Cerebellar nuclear complex (tissue), 1 donor: ENCODE measurements at places on chromosomes 3 and 15.

GRCh38 chr15:76209523-76209922, 101.7 kb downstream of the ETFA start:
- DNase-seq, result no peak

GRCh38 chr3:23128655-23129054, 74.5 kb upstream of the UBE2E2 start:
- no peak for DNase-seq

GRCh38 chr15:67116742-67117141, 51.3 kb downstream of the SMAD3 start:
- DNase-seq, result no peak

- DNase-seq, result no peak
These were observed 2.9 kb downstream of the UCN2 start for GRCh38 chr3:48560648-48561018.

DNA sequence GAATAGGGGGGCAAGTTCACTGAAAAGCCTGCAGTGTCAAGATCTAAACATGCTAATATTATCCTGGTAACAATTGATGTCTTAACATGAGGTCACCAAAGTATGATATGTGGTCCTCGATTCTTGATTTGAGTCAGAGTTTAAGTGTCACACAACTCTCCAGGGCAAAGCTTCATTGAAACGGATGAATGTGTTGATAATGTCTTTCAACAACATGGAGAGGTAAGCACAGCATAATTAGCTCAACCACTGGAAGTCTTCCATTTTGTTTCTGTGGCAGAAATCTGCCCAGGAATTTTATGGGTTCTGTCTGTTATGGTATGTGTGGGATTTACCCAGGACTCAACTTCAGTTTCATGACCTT, 591.5 kb downstream of the ZNF385D start:
- no peak for DNase-seq

GRCh38 chr3:157201648-157202278, 41.8 kb upstream of the CCNL1 start:
- no peak for DNase-seq

DNA sequence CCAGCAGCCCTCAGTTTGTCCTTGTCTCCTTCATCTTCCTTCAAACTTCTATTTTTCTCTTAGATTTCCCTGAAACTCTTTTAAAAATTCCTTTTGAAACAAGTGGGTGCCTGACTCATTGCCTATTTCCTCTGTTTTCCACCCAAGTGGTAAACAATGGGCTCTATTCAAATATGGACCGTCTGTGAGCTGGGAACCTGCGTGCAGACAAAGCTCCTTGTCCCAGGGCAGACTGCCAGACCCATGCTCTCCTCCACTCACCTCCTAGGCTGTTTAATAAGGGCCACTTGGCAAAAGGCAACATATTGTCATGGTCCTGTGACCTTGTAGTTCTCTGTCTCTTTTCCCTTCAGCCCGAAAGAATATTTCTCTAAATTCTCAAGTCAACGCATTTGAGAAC, 332.7 kb upstream of the THBS1 start:
- DNase-seq, result no peak

GRCh38 chr3:52323526-52324295, 7.6 kb downstream of the DNAH1 start:
- no peak for DNase-seq

DNA sequence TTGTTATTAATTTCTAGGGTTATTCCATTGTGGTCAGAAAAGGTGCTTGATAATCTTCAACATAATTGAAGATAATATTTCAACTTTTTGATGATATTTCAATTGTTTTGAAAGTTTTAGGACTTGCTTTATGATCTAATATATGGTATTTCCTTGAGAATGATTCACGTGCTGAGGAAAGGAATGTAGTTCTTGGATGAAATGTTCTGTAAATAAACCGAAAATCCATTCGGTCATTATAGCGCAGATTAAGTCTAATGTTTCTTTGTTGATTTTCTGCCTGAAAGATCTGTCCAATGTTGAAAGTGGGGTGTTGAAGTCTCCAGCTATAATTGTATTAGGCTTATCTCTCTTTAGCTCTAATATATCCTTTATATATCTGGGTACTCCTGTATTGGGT, 617.5 kb upstream of the NECTIN3 start:
- DNase-seq, result no peak

DNA sequence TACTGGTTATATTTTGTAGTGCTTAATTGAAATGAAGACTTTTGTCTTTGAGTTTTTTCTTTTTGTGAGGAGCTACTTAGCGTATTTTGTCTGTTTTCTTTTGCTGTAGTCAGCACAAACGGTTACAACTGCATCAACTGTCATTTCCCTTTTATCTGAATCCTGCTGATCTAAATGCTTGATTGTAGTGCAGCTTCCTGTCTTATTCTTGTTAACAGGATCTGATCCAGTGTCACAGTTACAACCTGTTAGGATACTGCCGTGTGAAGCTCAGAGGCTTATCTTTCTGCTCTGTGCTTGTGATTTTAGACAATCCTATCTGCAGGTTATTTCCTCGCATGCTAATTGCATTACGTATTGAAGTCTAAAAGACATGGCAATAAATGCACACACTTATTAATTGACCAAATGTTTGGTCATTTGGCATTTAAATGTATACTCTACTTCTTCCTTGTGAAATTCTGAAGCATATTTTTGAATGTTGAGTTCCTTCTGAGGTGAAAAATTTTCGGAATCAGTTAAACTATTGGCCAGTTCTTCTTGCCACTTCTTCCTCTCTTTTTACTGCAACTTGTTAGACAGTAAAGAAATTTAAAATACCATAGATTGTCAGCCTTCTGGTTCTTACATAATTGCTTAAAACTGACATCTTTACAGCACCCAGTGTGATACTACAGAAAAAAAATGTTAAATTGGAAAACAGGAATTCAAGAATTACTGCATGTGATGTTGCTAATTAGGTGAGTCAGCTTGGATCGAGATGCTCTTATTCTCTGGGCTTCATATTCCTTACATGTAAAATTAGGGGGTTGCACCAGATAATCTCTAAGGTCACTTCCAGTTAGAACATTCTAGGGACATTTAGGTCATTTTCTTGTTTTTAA, 168.2 kb downstream of the MBNL1 start:
- DNase-seq, result no peak

DNA sequence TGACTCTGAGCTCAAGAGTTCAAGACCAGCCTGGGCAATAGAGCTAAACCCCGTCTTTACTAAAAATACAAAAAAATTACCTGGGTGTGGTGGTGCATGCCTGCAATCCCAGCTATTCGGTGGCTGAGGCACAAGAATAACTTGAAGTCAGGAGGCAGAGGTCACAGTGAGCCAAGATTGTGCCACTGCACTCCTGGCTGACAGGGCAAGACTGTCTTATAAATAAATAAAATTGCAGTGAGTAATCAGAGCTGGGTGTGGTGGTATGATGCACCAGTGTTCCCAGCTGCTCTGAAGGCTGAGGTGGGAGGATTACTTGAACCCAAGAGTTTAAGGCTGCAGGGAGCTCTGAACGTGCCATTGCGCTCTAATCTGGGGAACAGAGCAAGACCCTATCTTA, 55.9 kb upstream of the GCNT3 start:
- no peak for DNase-seq

- no peak for DNase-seq
These were observed 11.4 kb downstream of the LAMP3 start for GRCh38 chr3:183151086-183151485.

DNA sequence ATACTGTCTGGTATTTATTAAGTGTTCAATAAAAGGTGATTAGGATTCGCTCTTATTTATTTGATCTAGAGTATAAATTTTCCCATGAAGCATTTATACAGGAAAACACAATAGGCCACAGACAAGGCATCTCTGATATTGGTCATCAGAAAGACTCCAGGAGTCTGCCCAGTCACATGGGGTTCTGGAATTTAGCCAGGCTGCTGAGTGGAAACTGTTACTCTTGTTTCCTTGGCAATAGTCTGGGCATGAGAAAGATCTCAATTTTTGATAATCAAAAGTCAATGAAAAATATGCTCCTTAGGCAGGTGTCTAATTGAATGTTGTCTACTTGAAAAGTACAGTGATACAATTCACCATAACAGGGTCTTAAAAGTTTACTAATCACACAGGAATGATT, 161.2 kb downstream of the FRMD5 start:
- DNase-seq, result no peak

DNA sequence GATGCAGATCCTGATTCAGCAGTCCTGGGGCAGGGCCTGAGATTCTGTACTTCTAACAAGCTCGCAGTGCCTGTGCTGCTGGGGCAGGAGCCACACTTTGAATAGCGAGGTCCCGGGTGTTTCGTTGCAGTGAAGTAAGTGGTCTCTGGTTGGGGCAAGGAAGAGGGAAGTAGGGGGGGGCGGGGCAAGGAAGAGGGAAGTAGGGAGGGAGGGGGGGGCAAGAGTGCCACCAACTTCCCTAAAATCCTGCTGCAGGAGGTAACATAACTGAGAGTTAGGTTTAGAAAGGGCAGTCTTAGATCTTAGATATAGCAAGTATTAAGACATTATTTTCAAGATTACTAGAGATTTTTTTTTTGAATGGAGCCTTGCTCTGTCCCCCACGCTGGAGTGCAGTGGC, 35.5 kb downstream of the CRTAP start:
- no peak for DNase-seq

GRCh38 chr15:41905036-41905793, 11.4 kb upstream of the SPTBN5 start:
- DNase-seq, result no peak

DNA sequence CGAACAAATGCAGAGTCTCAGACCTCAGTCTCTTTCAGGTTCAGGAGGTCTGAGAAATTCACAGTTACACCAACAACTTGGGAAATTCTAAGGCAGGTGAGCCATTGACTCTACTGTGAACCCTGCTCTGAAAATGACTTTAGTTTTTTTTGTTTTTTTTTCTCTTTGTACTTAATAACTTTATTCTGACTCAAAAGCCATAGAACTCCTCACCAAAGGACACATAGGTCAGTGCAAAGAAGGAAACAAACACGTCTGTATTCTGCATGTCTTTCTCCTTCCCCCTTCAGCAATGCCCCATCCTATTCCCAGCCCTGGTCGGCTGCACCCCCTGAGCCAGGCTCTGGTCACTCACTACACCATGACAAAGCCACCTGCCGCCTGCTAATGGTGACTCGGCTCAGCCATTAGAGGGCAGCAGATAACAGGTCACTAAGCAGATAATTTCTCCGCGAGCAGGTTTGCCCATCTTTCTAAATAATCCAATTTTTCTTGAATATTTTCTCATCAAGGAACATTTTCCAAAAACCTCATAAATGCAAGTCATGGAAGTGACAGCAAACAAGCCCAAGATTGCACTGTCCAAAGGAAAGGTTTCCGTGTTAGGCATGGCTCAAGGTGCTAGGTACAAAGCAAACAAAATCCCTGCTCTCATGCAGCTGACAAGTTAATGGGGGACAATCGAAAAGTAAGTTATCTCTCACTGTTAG, 37.7 kb downstream of the TM4SF4 start:
- DNase-seq, result peak; percentile 4

GRCh38 chr3:17431004-17431403, 311.4 kb downstream of the TBC1D5 start:
- DNase-seq, result no peak

DNA sequence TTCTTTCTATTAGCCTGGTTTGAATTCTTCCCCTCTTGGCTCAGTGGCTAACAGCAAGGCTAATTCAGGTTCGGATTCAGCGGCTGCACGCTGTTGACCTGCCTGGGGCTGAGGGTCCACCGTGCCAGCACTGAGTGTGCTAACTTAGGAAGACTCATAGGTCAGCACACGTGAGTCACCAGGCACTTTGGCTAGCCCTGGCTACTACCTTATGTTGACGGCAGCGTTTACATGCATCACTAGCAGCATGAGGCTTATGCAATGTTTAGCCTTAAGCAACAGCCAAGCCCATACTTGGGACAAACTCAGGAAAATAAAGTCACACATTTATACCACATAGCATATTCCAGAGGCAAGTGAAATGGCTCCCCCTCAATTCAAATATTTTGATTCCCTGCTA, 137.7 kb downstream of the RAB11A start:
- no peak for DNase-seq

DNA sequence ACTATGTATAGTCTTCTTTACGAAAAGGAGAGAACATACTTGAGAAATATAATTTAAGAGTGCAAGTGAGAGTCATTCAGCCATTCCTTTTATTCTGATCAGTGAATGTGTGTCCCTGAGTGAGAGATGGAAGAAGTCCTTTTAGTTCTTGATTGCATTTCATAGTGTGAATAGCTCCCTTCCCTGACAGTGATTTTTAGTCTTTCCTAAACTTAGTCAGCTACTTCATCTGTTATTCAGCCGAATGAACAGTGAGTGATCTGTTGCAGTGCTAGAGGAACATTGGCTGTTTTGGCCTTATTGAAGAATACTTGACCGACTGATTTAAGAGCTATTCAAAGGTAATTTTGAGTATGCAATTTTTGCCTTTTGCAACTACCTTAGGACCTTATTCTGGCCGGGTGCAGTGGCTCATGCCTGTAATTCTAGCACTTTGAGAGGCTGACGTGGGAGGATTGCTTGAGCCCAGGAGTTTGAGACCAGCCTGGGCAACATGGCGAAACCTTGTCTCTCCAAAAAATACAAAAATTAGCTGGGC, 45.5 kb downstream of the UBE2E2 start:
- DNase-seq, result no peak

- DNase-seq, result no peak
These were observed 392.7 kb upstream of the TBL1XR1 start for GRCh38 chr3:177589911-177590381.

GRCh38 chr15:48702569-48703236, 57.2 kb upstream of the FBN1 start:
- no peak for DNase-seq

GRCh38 chr3:160343132-160343531, 55.9 kb downstream of the IFT80 start:
- no peak for DNase-seq

- no peak for DNase-seq
These were observed 75.5 kb downstream of the PEX5L start for GRCh38 chr3:179961071-179961702.

- DNase-seq, result no peak
These were observed 28.5 kb upstream of the FBLN2 start for GRCh38 chr3:13520326-13520880.

DNA sequence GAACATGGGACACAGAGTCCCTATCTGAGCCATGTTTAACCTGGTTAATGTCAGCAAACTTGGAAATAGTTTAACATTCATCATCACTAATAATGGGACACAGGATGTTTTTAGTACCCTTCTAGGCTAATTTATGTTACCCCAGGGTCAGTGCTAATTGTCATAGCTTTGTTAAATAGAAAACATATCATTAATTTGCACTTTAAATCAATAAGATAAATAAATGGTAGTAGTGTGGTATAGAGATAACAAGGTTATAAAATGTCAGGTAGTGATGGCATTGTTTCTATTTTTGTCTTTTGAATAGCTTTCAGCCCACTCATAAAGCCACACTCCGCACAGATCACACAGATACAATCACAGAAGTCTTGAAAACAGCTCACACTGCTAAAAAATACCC, 534.9 kb downstream of the MECOM start:
- DNase-seq, result no peak

DNA sequence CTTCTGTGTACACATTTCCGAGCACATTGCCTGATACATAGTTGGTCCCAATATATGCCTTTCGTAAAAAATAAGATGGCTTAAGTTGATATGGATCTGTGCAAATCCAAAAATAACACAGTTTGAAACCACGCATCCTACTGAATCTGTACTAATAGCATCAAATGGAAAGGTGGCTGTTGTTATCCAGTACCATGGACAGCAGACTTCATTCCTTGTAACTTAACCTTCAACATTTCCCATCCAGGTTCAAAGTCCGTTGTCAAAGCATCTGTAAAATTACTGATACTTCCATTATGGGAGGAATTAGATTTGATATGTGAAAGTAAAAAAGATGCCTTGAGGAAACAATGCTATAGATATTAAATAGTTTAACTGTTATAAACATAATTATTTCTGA, 65.5 kb upstream of the C3orf49 start:
- DNase-seq, result no peak
